ENCODE measurements at places on chromosomes 2 and 18.

DNA sequence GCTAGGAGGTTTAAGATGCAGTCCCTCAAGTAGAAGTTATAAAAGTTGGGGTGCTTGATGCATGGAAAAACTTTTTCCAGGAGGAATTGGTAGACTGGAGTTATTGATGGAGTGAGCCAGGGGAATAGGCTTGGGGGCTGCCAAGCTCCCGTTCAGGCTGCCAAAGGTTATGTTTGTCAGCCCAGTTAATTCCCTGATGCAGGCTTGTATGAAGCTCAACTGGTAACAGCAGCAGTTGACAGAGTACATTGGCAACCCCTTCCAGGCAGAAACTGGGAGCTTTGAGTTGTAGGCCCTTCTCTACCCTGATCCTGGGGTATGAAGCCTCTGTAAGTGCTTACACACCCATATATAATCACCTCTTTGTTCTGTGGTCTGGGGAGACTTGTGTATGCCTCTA, 16.2 kb downstream of the CCDC150 start:
- DNase-seq = no peak

DNA sequence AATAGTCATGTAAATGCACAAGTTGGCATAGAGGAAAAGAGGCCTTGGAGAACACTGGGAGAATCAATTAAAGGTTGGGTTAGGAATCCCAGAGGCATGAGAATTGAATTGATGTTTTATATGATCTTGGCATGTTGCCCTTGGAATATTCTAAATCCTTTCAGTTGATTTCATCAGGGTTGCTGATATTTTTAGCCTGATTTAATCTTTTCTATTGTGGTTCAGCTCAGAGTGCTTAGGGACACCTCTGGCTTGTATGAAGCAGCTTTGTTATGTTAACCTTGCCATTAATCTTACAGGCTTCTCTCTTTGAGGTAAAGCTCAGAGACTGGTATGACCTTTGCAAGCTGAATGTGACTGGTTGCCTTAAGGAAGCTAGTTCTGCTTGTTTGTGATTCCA, 64.4 kb upstream of the LYPD6B start:
- no peak for DNase-seq

DNA sequence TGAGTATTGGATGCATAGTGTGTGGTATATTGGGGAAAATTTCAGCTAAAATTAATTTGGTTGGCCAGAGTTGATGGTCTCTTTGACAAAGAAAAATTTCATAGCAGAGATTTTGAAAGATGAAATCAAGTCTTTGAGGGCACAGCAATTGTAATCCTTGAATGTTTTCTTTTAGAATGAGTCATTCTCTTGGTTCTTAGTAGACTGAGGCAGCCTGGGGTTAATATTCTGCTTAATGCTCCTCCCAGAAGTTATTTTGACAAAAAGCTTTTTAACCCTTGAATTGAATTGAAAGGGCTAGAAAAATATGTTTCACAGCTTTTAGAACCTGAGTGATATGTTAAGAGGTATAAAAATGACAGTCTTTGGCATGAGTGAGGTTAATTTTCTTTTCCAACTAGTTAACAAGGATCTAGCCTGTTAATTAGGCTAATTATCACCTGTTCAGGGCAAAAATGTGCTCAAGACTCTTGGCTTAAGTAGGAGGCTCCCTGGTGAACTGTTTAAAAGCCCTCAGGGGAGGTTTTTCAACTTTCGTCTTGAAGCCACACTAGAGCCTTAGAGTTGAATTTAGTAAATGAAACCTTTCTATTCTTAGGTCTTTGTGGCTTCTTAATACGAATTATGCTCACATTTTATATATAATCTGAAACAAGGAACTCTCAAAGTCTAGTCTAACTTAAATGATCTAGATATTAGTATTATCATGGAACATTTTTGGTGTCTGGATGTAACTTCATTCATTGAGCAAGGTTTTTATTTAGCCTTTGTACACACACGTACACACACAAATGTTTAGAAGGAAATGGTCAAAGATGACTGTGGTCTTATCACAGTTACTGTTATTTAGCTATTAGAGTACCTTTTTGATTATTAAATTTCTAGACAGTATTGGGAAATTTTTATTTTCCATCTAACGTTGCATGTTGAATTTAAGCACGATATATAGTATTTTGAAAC, 272.5 kb downstream of the ZNF407 start:
- DNase-seq = no peak

DNA sequence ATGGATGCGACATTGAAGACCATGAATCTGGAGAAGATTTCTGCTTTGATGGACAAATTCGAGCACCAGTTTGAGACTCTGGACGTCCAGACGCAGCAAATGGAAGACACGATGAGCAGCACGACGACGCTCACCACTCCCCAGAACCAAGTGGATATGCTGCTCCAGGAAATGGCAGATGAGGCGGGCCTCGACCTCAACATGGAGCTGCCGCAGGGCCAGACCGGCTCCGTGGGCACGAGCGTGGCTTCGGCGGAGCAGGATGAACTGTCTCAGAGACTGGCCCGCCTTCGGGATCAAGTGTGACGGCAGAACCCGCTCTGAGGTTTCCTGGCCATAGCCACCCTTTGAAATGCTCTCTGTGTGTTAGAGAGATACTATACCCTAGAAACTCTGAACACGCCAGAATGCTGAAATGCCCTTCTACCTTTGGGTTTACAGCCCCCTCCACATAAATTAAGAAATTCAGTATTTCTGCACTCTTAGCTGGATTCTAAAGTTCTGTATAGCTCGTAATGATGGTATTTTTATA, 659 bp downstream of the CHMP1B start:
- no peak for DNase-seq

GRCh38 chr2:98517636-98518035, 73.0 kb downstream of the INPP4A start:
- DNase-seq = no peak

- DNase-seq = no peak
Observed at GRCh38 chr2:172244419-172245130, 141.9 kb upstream of the DLX2 start.

DNA sequence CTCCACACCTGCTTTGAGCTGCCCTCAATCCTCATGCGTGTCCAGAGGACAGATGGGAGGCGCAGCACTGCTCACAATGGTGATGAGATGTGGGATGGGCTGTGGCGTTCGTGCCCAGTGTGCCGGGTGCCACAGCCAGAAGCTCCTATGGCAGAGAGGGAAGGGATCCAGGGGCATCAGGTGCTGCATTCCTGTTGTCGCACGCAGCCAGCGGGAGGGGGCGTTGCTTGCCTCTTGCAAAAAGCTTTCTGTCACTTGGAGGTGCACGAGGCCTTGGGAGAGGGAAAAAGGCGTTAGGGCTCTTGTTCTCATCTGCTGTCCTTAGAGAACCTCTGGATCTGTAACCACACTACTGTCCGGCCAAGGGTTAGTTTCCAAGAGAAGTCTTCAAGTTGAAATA, 29.2 kb upstream of the ALLC start:
- DNase-seq = peak; percentile 52

DNA sequence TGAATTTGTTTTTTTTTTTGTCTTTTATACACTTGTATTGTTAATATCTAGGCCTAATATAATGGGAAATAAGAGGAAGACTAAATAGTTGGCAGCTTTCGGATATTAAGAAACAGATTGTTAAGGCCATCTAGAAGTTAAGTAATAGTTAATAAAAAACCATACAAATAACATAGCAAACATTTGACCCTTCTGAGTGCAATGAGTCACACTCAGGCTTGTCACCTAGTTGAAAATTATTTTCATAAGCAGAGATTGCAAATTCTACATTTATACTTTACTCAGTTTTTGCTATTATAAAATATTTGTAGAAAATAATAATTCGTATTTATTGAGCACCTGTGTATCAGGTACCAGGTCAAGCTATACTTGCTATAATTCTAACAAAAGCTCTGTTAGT, 2.4 kb downstream of the NUP35 start:
- no peak for DNase-seq

GRCh38 chr18:35024965-35025364, 16.2 kb upstream of the MAPRE2 start:
- DNase-seq = no peak

- DNase-seq = no peak
Observed at GRCh38 chr2:46294176-46294836, 2.9 kb upstream of the EPAS1 start.

DNA sequence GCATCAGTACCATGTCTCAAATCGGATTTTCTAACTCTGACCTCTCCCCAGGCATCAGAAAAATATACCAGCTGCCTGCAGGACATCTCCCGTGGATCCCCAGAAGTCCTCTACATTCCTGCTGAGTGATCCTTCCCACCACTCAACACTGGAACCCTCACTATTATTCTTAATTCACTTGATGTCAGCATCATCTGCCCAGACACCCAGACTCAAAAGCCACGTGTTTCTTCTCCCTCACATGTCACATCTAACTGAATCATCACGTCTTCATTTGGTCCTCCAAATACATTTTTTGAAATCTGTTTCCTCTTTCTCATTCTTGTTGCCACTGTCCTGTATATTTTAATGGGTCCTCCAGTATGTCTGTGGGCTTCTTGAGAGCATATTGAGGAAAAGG, 218.6 kb downstream of the HRH4 start:
- DNase-seq = no peak

DNA sequence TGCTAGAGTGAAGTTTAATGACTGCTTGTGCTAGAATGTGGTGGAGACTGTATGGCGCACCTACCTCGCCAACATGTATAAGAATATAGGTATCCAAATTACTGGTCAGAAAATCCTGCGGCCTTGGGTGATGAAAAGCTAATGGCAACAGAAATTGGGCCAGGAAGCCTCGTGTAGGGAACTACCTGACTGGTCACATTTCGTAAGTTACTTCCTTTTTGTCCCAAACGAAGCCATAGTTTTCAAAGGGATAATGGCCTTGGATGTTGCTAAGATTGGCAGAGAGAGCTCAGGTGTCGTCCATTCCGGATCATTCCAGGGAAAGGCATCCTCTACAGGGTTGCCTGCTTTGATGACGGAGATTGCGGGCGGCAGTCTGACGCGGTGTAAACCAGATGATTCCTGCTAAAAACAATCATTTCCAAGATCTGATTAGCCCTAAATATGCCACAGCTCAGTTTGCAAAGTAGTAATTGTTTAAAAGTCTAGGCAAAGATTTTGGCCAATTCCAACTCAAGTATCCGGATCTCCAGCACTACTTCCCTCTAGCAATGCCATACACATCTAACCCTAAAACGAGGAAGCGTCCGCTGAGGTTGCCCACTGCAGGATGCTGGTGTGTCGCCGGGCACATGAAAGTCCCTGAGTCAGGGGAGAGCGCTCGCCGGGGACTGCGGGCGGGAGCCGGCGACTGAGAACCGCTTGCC, 708 bp upstream of the MALT1 start:
- no peak for DNase-seq

DNA sequence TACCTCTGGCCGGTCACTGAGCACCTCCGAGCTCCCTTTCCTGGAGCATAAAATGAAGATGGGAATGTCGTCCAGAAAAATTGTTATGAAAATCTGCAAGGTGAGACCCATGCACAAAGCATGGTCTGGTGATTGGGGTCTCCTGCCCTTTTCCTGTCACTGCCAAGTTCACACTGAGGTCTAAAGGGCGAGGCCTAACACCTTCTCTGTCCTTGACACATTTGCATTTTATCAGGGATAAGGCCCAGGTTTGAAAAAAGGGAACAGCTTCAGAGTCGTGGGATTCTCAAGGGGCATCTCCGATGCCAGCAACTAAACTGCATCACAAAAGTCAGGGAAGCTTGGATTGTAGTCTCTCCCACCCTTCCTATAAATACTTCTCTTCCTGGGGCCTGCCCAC, 24.7 kb downstream of the GNAL start:
- DNase-seq = no peak

- no peak for DNase-seq
Observed at GRCh38 chr2:10448576-10449485, 704 bp upstream of the ODC1 start.

- DNase-seq = peak; percentile 47
Observed at GRCh38 chr2:233822101-233822771, 32.1 kb downstream of the HJURP start.

GRCh38 chr2:231655488-231655887, 52.8 kb upstream of the PTMA start:
- DNase-seq = no peak

GRCh38 chr2:132936261-132936660, 266.3 kb upstream of the LYPD1 start:
- DNase-seq = no peak

Measured in RWPE2 (cell line).